ENCODE measurements at places on chromosomes 3 and 15.
A peak's percentile ranks its signal among the peaks of the same experiment; 100 is the strongest.

- no peak for DNase-seq
These were observed 102.3 kb upstream of the ARL6 start for GRCh38 chr3:97662264-97662663.

DNA sequence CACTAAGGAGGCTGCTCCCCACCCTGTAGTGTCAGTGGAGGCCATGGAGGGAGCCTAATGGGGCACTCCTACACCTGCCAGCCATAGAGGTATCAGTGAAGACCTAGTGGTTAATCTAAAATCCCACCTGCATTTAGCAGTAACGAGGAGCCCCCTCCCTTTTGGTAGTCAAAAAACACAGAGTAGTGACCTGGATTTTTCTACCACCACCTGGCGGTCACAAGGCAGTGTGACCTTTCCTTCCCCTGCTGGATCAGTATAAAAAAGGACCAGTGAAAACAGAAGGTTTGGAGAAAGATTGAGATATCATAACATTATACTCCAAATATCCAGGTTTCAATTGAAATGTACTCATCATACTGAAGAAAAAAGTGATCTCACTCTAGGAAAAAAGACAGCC, 241.2 kb downstream of the PYDC2 start:
- DNase-seq, result no peak

DNA sequence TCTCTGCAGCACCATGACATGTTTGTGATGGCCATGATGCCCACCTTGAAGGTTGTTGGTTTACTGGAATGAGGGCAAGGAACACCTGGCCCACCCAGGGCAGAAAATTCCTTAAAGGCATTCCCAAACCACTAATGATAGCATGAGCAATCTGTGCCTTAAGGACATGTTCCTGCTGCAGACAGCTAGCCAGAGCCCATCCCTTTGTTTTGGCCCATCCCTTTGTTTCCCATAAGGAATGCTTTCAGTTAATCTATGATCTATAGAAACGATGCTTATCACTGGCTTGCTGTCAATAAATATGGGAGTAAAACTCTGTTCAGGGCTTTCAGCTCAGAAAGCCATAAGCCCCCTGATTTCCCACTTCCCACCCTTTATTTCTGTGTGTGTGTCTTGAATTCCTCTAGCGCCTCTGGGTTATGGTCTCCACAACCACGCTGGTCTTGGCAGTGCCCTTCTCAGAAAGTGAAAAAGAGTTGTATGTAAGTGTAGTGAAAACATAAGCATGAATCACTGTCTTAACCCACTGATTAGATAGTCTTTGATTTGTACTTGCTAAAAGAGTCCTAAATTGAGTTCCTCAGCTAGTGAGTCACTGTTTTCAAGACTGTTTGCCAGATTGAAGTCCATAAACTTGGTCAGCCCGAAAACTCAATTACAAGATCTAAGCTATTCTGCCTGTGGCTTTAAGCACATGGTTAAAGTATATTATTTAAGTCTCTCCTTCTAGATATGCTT, 19.0 kb upstream of the CCR2 start:
- no peak for DNase-seq

DNA sequence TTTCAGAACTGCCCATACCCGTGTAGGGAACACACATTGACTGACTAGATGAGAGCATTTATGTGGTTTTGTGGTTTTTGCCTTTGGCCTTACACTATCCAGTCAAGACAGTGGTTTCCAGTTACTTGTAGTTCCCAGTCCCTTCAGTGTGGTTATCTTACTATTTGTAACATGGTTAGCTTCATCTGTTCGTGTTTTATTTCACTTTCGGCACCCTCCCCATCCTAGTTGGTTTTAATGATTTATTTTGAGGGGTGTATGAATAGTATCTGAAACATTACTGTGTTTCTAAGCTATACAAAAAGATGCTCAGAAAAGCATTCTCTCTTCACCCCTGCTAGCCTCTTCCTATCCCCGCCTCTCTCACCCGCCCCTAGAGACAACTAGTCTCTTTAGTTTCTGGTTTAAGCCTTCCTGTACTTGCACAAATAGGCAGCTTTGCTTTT, 14.1 kb downstream of the LYSMD4 start:
- DNase-seq, result no peak

DNA sequence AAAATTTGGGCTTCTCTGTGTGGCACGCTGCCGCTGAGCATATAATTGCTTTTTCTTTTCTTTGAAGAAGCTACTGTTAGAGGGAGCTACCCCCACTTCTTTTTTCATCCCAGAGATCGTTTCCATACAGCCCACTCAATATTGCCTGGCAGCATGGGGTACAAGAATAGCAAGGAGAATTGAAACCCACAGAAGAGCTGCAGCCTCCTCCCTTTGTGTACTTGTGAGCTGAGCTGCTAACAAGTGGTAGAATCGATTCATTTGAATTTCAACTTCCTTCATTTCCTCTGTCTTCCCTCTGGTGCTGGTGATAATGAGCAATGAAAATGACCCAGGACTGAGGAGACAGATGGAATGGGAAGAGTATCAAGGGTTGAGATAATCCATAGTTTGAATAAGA, 64.9 kb downstream of the LRRC3B start:
- no peak for DNase-seq

DNA sequence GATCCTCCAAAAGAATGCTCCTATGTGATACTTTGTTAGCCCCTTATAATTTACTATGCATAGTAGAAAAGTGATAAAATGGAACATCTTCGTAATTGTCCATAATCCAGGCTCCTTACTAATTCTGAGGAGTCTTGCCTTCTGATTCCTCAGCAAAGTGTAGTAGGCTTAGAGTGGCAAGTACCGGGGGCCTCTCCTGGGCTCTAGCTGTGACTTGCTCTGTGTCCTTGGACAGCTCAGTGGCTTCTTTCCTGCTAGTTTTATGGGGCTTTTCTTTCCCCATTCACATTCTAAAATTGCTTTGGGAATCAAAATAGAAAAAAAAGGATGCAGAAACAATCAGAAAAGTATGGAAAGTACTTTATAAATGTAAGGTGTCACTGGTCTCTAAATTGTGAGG, 211.0 kb downstream of the RORA start:
- no peak for DNase-seq

DNA sequence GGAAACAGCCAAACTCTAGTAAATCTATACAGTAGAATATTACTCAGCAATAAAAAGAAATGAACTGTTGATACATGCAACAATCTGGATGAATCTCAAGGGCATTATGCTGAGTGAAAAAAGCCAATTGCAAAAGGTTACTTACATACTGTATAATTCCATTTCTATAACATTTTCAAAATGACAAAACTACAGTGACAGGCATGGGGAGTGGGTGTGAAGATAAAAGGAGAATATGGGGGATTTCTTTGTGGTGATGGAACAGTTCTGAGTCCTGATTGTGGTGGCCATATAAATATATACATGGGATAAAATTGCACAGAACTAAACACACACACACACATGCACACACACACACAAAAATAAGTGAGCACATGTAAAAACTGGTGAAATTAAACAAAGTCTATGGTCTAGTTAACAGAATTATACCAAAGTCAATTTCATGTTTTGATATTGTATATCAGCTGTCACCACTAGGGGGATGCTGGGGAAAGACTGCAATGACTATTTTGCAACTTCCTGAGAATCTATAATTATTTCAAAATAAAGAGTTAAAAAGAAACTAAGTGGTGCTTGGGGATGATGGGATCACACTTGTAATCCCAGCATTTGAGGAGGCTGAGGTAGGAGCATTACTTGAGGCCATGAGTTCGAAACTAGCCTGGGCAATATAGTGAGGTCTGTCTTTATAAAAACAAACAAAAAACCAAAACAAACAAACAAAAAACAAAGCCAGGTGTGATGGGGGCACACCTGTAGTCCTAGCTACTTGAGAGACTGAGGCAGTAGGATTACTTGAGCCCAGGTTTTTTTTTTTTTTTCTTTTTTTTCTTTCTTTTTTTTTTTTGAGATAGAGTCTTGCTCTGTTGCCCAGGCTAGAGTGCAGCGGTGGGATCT, 66.0 kb downstream of the SPTSSB start:
- no peak for DNase-seq

DNA sequence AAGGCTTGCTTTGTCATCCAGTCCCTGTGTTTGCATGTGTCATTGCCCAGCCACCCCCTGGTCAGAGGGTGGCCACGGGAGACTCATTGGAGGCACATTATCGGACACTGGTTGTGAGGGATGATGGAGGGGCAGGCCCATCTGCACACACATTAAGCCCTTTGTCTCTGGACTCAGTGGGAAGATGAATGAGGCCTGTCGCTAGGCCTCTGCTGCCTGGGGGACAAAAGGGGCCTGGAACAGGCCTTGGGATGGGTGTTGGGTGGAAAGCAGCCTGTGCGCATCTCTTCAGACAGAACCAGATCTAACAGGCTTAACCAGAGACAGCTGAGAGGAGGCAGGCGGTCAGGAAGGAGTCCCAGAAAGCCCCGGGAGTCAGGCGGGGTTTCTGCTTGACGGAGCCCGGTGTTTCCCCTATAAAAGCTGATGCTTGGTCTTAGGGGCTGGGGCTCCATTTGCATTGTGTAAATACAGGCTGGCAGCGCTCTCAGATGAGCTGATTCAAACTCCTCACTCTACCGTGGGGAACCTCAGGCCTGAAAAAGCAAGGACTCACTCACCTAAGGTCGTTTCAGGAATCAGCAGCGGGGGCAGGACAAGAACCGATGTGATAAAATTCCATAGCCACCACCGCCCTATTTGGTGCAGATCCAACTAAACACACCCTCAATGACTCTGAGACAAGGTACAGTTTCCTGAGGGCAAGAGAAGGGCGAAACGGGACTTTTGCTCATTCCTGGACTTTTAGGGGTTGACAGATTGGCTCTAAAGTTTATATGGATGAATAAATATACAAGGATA, 17.1 kb upstream of the SKIC8 start:
- DNase-seq, result no peak

DNA sequence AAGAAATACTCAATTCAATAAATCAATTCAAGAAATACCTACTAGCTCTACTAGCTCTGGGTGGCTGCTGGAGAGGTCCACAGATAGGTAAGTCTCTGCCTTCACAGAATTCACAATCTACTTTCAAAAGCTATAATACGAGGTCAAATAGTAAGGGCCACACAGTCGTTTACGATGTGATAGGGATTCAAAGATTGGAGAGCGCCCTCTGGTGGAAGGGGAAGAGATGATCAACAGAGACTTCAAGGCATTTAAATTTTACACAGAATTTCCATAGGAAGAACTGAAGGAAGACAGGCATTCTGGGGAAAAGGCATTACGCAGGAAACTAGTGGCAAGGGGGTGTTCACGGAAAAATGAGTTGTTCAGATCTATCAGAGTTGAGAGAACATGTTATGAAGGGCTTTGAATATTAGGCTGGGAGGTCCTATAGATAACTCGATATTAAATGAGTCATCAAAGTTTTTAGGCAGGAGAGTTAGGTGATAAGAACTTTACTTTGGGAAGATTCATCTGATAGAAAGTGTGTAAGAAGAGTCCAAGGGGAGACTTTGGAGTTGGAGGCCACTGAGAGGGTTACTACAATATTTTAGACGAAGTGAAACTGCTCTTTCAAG, 128.8 kb downstream of the FRMD5 start:
- peak; percentile 3 for DNase-seq

DNA sequence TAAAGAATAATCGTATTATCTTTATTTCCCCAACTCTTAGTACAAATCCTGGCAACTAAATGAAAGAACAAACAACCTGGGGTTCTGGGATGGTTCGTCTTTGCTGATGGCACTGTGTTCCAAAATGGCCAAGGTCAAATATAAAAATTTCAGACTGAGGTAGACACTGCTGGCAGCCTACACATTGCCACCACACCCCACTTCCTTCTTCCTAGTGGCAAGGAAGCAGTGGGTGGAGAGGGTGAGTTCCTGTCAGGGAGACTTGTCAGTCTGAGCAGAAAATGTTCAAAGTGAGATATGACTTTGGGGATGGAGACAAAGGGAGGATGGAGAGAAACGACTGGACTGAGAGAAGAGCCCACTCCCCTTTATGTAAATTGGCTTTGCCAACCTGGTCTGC, 69.6 kb downstream of the LMCD1 start:
- no peak for DNase-seq

GRCh38 chr15:71392861-71393283, 277.6 kb downstream of the THSD4 start:
- no peak for DNase-seq

All from activated naive CD4-positive, alpha-beta T cell (primary cell).